T-cell (primary cell): ENCODE measurements at places on chromosomes 13 and 19. TPM values are rescaled to one million over a fixed set of nuclear protein-coding genes. Genes with fewer than 3 reads are reported as not detected.

GRCh38 chr13:100240109-100240779, 151.4 kb downstream of the PCCA start:
- H3K27me3 ChIP-seq: no peaks in the 10 kb centered on the region
- no peak overlapping the region for H3K27ac ChIP-seq
- H3K4me3 ChIP-seq: no peak overlapping the region

DNA sequence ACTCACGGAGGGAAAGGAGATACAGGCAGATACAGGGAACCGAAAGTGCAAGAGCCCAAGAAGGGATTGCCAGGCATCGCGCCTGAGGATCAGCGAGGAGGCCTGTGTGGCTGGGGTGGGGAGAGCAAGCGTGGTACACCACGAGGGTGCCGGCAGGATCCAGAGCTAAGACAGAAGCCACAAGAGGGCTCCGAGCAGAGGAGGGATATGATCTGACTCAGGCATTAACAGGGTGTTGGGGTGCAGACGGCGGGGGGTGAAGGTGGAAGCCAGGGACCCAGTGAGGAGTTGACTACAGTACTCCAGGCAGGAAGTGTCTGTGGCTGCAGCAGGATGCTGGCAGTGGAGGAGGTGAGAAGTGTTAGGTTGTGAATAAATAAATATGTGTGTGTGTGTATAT, 5.4 kb upstream of the PPP1R37 start:
- peaks cover 16% of the 10 kb centered on the region for H3K36me3 ChIP-seq
- DNase-seq: peak; percentile 55
- H3K27ac ChIP-seq: peak overlapping the region; percentile 61
- no peak overlapping the region for H3K4me3 ChIP-seq

The KIR2DL4 gene
- total RNA-seq: 0.25 TPM

The ICAM5 gene
- total RNA-seq: 0.20 TPM

DNA sequence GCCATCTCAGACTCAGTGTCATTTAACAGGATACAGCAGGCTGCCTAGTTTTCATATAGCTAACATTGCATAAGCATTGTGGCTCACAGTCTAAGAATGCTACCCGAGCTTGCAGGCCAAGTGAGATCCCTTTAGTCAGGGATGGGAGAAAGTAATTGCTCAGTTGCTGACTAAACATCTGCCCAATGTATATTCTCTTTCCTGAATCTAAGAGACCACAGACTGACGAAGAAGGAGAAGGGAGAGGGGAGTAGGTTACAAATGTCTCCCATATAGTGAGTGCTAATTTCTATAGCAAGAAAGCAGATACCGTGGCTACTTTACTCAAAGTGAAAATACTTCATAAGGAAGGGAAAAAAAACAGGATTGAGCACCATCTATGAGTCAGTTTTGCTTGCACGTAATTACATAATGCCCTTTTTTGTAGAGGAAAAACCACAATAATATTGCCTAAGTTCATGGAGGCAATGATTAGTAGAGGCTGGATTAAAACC, 453.9 kb downstream of the COG6 start:
- H3K4me1 ChIP-seq: no peaks in the 10 kb centered on the region
- no peak overlapping the region for H3K27ac ChIP-seq
- DNase-seq: no peak
- no peaks in the 10 kb centered on the region for H3K27me3 ChIP-seq
- no peaks in the 10 kb centered on the region for H3K36me3 ChIP-seq

- H3K36me3 ChIP-seq: peaks cover 28% of the 10 kb centered on the region
- no peaks in the 10 kb centered on the region for H3K27me3 ChIP-seq
- H3K27ac ChIP-seq: no peak overlapping the region
Measured at GRCh38 chr13:51727634-51728274, 76.2 kb downstream of the DHRS12 start.

DNA sequence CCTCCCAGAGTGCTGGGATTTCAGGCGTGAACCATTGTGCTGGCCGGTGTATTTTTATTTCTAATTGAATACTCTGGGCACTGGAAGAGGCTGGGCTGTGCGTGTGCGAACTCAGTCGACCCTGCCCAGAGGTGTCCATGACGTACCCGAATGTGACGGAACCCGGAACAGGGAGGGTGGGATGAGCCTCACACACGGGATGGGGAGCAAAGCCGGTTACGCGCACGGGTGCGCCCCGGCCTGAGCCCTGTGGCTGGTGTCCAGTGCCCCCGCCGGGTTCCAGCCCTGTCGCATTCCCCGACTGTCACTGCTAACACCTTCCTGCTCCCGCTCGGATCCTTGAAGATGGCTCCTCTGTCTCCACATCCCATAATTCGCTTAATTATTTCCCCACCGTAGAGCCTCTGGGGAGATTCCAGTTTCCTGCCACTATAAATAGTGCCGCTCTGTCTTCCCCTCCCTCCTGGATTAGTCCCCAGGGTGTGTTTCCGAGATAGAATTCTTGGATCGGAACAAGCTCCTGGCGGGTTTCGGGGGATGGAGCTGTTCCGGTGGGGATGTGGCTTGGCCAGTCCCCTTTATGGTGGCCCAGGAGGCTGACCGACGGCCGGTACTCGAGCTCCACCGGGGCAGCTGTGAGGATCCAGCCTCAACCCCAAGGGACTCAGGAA, 22.0 kb downstream of the SBNO2 start:
- DNase-seq: no peak
- H3K27me3 ChIP-seq: no peaks in the 10 kb centered on the region
- no peak overlapping the region for H3K4me3 ChIP-seq
- peaks cover 4% of the 10 kb centered on the region for H3K4me1 ChIP-seq
- H3K27ac ChIP-seq: no peak overlapping the region

GRCh38 chr19:35643255-35644205, 2.0 kb downstream of the ETV2 start:
- H3K4me1 ChIP-seq: peaks cover 5% of the 10 kb centered on the region
- peak; percentile 60 for DNase-seq
- peak overlapping the region; percentile 88 for H3K4me3 ChIP-seq
- peak overlapping the region; percentile 75 for H3K27ac ChIP-seq
- H3K36me3 ChIP-seq: no peaks in the 10 kb centered on the region

The NDUFB7 gene
- 61.7 TPM for total RNA-seq

GRCh38 chr13:48156466-48156865, 61.6 kb upstream of the MED4 start:
- H3K27ac ChIP-seq: peak overlapping the region; percentile 94
- peaks cover 24% of the 10 kb centered on the region for H3K4me1 ChIP-seq
- H3K27me3 ChIP-seq: no peaks in the 10 kb centered on the region
- H3K36me3 ChIP-seq: no peaks in the 10 kb centered on the region

DNA sequence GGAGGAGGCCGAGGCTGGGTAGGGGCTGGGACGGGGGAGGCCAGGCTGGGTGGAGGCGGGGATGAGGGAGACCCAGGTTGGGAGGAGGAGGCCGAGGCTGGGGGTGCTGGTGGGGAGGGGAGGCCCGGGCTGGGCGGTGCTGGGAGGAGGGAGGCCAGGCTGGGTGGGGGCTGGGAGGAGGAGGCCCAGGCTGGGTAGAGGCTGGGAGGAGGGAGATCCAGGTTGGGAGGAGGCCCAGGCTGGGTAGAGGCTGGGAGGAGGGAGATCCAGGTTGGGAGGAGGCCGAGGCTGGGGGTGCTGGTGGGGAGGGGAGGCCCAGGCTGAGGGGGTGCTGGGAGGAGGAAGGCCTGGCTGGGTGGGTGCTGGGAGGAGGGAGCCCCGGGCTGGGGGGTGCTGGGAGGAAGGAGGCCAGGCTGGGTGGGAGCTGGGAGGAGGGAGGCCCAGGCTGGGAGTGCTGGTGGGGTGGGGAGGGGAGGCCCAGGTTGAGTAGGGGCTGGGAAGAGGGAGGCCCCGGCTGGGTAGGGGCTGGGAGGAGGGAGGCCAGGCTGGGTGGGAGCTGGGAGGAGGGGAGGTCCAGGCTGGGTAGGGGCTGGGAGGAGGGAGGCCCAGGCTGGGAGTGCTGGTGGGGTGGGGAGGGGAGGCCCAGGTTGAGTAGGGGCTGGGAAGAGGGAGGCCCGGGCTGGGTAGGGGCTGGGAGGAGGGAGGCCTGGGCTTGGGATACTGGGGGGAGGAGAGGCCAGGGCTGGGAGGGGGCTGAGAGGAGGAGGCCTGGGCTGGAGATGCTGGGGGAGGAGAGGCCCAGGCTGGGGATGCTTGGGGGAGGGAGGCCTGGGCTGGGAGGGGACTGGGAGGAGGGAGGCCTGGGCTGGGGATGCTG, 10.7 kb downstream of the TPGS1 start:
- no peaks in the 10 kb centered on the region for H3K27me3 ChIP-seq
- H3K4me1 ChIP-seq: peaks cover 2% of the 10 kb centered on the region
- no peak overlapping the region for H3K4me3 ChIP-seq

The ZNF324B gene
- total RNA-seq: 16.0 TPM

GRCh38 chr13:70616847-70617246, 508.6 kb upstream of the KLHL1 start:
- no peak for DNase-seq
- no peaks in the 10 kb centered on the region for H3K36me3 ChIP-seq
- H3K4me3 ChIP-seq: no peak overlapping the region
- no peaks in the 10 kb centered on the region for H3K27me3 ChIP-seq
- H3K4me1 ChIP-seq: no peaks in the 10 kb centered on the region
- H3K27ac ChIP-seq: no peak overlapping the region

DNA sequence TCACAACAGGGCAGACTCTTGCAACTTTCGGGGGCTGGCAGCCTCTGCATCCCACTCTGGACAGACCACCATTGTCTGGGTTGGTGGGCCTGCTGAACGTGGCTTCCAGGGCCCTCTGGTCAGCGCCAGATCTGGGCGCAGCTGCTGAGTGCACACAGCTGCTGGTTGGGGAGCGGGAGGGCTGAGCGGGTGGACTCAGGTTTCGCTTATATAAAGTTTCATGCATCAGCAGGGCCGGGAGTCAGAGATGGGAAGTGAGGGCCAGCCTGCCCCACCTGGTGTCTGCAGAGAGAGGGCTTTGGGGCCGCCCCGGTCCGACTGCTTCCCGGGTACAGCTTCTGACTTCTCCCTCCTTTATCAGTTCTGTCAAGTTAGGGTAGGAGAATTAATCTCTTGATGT, 6.9 kb downstream of the ARHGEF7 start:
- H3K4me3 ChIP-seq: no peak overlapping the region
- no peak for DNase-seq

The LRRC63 gene
- total RNA-seq: 0.53 TPM

The FGF21 gene
- total RNA-seq: not detected

The ZNF296 gene
- 3.6 TPM for total RNA-seq

DNA sequence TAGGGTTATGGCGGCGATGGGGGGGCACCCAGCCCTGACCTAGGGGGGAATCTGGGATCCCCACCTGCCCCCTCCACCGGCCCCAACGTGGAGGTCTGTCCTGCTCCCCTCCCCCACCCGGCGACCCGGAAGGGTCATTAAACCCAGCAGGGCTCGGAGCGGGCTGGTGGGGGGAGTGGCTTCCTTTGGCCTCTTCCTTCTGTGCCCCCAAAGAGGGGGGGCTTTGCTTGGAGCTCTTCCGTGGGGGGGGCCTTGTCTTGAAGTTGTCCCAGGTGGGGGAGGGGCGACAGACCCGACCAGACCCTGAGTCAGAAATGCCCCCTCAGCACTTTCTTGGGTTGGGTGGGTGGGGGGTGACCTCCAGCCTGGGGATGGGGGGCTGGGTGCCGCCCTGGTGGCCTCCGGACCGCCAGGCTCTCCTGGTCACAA, 1.5 kb downstream of the ARID3A start:
- H3K36me3 ChIP-seq: no peaks in the 10 kb centered on the region
- H3K4me3 ChIP-seq: no peak overlapping the region
- no peak overlapping the region for H3K27ac ChIP-seq
- no peak for DNase-seq

- peaks cover 10% of the 10 kb centered on the region for H3K36me3 ChIP-seq
- H3K27me3 ChIP-seq: no peaks in the 10 kb centered on the region
- no peak for DNase-seq
Measured at GRCh38 chr19:8256276-8257051, 47.3 kb downstream of the CERS4 start.

GRCh38 chr13:99894840-99895443, 76.6 kb downstream of the ZIC5 start:
- peaks cover 6% of the 10 kb centered on the region for H3K27me3 ChIP-seq
- H3K36me3 ChIP-seq: no peaks in the 10 kb centered on the region
- no peak for DNase-seq
- peak overlapping the region; percentile 89 for H3K4me3 ChIP-seq
- H3K4me1 ChIP-seq: peaks cover 5% of the 10 kb centered on the region

DNA sequence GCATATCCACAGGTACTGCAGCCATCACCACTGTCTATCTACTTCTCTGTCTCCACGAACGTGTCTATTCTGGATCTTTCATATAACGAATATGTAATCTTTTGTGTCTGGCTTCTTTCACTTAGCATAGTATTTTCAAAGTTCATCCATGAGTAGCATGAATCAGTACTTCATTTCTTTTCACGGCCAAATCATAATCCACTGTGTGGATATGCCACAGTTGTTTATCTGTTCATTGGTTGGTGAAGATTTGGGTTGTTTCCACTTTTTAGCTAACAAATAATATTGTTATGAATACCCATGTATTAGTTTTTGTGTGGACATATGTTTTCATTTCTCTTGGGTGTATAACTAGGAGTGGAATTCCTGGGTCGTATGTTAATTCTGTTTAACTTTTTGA, 14.4 kb downstream of the RGCC start:
- peaks cover 27% of the 10 kb centered on the region for H3K4me1 ChIP-seq
- no peak overlapping the region for H3K4me3 ChIP-seq
- H3K27me3 ChIP-seq: no peaks in the 10 kb centered on the region
- H3K27ac ChIP-seq: no peak overlapping the region

DNA sequence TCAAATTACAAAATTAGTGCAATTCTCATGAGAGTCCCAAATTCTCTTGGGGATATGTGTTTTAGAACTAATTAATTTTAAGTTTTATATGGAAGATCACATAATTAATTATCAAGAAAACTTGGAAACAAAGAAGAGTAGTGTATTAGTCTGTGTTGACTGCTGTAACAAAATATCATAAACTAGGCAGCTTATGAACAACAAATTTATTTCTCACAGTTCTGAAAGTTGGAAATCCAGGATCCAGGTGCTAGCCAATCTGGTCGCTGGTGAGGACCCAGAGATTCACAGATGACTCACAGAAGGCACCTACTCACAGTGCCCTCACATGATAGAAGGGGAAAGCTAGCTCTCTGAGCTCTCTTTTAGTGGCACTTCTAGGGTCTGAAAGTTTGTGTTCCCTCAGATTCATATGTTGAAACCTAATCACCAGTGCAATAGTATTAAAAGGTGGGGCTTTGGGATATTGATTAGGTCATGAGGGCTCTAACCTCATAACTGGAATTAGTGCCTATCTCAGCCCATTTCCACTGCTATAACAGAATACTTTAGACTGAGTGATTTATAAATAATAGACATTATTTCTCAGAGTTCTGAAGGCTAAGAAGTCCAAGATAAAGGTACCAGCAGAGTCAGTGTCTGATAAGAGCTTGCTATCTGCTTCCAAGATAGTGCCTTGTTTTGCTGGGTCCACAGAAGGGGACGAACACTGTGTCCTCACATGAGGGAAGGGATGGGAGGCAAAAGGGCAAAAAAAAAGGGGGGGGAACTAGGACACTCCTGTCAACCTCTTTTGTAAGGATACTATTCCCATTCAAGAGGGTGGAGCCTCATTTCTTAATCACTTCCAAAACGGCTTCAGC, 1.5 kb upstream of the ARGLU1 start:
- no peak overlapping the region for H3K27ac ChIP-seq
- H3K27me3 ChIP-seq: no peaks in the 10 kb centered on the region
- no peak overlapping the region for H3K4me3 ChIP-seq
- DNase-seq: no peak
- H3K4me1 ChIP-seq: peaks cover 28% of the 10 kb centered on the region
- no peaks in the 10 kb centered on the region for H3K36me3 ChIP-seq

GRCh38 chr13:80444240-80445015, 103.5 kb upstream of the SPRY2 start:
- H3K4me3 ChIP-seq: no peak overlapping the region
- no peak for DNase-seq
- no peaks in the 10 kb centered on the region for H3K4me1 ChIP-seq
- no peaks in the 10 kb centered on the region for H3K27me3 ChIP-seq
- H3K36me3 ChIP-seq: no peaks in the 10 kb centered on the region
- no peak overlapping the region for H3K27ac ChIP-seq
